ENCODE measurements at places on chromosomes 4 and X.

DNA sequence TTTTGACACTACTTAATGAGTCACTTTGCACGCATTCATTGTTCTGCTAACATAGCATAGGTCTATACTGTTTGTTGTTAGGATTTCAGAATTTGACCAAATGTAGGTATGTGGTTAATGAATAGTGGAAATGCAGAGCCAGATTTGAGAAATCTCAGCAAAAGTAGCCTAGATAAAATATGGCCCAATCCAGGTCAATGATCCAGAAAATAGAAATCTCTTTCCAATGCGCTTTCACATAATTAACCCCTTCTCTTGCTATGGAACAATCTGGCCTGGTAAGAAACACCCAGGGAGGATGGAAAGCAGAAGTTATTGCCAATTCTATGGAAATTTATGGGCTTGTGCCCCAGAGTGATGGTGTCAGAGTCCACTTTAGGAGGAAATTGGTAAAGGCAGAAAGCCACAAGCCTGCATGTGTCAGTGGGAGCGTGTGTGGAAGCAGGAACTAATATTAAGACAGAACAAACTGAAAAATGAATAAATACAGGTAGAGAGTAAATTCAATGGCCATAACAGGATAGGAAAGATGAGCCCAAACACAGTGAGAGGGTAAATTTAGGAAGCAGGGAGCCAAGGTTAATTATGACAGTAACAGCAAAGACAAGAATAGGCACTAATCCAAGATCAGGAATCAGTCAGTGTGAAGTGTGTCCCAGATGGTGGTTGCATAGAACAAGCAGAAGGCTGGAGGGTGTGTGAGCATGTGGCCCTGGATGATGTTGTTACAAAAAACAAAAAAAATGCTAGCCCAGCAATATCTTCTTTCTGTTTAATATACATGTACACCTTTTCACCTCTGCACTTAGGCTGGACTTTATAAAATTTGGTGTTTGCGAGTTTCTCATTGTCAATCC lies 102.9 kb downstream of the SYTL5 start:
- no peak for DNase-seq

- no peak for DNase-seq
Measured at GRCh38 chr4:79445371-79445781, 37.3 kb upstream of the GK2 start.

DNA sequence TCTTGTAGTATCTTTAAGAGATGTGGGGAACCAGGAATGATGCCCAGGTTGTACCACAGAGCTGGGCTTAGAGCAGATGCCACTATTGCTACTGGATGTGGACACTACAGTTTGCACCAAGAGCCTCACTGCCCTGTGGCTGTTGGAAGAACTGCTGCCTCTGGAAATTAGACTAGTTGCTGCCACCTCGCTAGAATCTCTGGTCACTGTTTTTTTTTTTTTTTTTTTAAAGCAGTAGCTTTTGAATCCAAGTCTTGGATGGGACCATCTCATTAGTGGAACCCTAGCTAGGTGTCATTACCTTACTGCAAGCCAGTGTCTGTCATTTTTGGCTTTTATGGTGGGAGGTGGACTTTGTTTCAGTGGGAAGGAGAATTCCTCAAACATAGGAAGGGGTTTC lies 105.5 kb downstream of the ARHGAP10 start:
- DNase-seq, result no peak

DNA sequence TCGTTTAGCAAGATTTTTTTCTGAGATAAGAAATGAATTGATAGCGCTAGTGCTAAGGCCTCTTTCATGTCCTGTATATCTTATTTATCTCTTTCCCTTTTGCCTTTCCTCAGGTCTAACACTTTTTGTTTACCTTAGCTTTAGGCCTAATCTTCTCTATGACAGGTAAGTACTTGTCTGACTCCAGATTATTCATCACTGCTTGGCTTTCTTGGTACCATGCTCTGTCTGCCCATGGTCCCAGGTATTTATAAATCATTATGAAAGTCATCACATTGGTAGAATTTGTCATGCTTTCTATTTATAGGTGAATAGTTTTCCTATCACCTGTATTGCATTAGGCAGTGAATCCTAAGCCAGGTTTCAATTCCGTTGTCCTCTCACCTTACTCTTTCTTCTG lies 99.5 kb upstream of the CTSO start:
- no peak for DNase-seq

DNA sequence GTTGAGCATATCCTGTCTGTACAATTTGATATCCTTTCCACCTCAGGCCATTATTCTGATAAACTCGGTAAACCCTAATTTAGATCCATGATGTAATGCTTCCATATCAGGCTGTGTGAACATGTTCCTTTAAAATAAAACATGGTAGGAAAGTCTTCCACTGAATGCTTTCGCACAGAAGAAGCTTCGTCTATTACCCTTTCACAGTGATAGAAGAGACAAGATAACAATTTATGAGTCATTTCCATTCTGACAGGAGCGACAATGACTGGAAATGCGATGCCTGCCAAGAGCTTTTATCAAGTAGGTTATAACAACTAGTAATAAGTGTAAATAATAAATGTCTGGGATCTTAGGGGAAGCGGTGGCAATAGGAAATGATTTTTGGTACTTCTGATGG lies 98.8 kb downstream of the TTC29 start:
- no peak for DNase-seq

DNA sequence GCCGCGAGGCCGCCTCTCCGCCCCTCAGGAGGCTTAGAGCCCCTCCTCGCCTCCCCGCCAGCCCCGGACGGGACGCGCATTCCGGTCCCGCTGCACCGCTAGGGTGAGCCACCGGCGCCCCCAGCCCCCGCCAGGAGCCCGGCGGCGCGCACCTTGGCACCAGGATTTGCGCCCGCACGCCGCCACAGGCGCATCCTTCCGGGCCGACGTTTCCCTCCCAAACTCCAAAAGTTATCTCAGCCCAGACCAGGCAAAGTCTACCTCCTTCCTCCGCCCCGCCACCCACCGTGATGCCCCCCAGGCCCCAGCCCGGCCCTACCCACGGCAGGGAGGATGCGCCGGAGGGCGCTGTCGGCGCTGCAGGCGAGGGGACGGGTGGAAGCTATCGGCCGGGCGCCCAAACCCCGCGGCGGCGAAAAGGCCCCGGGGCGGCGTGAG lies 538 bp downstream of the SCML2 start:
- no peak for DNase-seq

DNA sequence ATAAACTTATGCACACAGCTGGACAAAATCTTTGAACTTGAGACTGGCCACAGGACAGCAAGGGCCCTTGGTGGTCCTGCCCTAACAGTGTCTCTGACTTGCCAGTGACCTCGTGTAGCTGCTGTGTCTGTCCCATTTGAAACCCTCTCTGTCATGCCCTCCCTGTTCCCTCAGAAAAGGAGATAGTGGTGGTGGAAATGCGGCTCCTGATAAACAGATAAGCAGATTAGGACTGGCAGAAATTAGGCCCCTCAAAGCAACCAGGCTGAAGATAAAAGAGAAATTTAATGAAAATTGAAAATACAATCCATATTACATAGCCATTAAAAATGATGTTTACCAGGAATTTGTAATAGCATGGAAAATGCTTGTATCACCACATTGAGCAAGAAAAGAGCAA lies 136.6 kb upstream of the ATP6AP2 start:
- DNase-seq, result no peak

GRCh38 chrX:17977696-17978095 lies 116.6 kb upstream of the RAI2 start:
- DNase-seq, result no peak

DNA sequence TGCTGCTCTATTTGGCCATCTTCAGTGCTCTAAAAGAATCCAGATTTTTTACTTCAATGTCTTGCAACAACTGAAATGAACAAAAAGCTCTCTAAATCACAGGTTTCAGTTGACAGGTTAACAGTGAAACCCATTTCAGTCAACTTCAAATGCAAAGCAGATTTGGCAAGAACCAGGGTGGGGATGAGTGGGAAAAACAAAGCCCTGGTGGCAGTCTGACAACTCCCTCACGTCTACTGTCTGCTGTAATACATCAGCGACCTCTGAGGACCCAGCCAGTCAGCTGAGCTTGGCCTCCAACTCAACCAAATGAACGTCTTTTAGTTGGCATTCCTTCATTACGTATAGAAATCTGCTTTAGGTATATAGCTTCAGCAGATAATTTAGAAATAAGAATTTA lies 95.8 kb downstream of the COL25A1 start:
- no peak for DNase-seq

DNA sequence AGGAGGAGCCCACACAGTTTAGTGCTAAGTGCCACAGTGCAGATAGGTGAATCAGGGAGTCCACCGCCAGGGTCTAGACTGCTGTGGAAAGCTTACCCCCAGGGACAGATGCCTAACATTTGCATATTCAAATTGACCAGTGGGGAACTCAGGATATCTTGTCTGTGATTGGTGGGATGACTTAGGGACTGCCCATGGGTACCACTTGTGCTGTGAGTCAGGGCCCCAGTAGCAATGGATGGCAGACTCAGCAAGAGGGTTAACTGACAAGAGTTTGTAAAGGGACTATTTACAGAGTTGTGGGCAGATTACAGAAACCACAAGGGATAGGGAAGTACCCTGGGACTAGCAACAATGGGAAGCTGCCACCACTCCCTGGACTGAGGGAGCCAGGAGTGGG lies 282.1 kb downstream of the BCOR start:
- DNase-seq, result no peak

DNA sequence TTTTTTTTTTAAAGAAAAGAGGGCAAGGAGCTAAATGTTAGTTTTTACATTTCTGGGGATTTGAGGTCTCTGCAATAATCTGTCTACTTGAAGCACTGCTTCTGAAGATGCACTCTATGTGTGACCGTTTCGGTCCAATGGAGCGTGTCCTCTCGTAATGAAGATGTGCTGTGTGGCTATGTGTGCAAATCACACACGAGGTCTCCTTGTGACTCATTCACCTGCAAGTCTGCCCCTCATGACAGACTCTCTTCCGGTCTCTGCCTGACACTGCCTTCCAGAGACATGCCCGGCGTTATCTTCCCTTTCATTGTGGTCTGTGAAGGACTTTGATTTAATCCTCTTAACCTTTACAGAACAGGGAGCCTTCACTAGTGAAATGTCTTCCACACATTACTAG lies 84.3 kb downstream of the TRAM1L1 start:
- DNase-seq, result no peak

GRCh38 chr4:131248314-131248713 lies 1900.8 kb upstream of the PCDH10 start:
- no peak for DNase-seq

- DNase-seq, result no peak
Measured at GRCh38 chr4:168637872-168638756, 141.3 kb downstream of the PALLD start.

DNA sequence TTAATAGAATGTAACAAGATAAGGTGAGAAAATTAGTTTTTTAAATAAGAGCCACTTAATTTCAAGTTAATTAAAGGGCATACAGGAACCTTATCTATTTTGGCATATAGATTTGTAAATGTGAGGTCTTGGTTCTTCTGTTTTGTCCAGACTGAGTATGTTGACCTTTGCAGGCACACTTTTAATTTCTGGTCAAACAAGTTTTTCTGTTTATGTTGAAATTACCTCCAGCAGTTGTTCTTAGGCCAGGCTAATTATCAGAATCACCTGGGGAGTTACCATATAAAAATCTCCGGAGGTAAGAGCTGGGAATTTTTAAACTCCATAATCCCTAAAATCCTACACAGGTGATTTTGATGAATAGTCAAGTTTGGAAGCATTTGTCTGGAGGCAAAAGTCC lies 227.4 kb upstream of the ANKRD50 start:
- peak; percentile 72 for DNase-seq

DNA sequence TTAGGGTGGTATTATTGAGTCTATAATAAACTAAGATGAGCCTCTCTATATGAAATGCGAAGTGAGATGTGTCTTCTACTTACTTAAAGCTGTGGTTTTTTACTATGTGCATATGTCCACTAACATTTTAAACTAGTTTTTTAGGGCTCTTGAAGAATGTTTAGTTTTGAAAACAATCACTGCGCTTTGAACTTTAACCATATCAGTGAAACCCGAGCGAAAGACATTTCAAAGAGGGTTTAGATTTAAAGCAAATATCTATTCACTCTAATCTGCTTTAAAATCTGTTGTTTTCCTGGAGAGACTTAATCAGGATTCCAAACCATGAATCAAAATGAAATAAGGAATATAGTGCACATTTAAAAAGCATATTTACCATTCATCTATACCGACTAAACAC lies 24.8 kb upstream of the SLC7A11 start:
- DNase-seq, result no peak

DNA sequence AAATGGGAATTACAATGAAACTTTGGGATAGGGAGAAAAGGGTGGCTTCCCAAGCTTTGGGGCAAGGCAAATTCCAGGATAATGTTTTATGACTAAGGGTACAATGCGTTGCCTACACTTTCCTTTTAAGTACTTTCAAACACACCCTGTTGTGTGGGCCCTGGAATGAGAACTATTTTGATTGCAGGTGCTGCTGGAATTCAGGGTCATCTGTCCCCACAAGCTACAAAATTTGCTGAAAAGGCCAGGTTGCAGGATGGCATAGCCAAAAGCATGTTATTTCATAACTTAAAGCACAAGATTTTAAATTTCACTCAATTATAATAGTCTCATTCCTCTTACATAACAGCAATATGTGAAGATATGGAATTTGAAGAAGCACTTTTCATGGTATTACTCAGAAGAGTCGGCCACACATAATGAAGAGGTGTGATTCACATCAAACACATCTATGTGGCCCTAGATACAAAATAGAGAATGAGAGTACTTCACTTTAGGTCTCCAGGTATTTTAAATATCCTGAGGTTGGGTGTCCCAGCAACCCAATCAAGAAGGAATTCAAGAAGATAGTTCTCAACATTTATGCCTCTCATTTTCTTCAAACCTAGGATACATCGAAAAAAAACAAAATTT lies 89.3 kb downstream of the APBB2 start:
- no peak for DNase-seq

GRCh38 chr4:128854433-128854832 lies 44.9 kb downstream of the JADE1 start:
- no peak for DNase-seq

- DNase-seq, result no peak
Measured at GRCh38 chrX:133850399-133850798, 135.0 kb downstream of the GPC3 start.

DNA sequence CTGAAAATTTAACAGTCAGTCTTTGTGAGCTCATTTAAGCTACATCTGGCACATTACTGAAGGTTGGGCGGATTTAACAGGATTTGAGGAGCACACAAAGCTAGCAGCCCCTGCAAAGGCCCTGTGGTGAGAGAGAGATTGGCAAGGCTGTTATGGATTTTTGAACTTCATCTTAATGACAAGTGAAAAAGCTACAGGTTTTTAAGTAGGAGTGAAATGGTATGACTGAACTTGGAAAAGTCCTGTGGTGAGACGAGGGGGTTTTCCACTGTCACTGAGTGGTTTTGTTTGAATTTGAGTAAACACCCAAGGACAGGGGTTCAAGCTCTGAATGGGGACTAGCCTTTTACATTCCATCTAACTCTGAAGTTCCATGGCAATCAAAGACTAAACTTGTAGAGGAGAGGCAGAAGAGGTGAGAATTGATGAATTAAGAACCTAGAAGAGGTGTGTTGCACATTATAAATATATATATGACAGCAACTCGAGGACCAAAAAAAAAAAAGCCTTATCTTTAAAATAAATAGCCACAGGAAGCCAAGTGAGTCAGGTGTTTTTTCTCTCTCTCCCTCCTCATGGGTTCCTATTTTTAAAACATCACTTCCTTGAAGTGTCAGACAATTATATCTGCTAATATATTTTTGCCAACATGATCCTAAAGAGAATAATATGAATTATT lies 47.8 kb upstream of the CLNK start:
- DNase-seq, result no peak

- DNase-seq, result peak; percentile 55
Measured at GRCh38 chr4:47836641-47837093, 1.2 kb downstream of the CORIN start.

GRCh38 chr4:139279760-139280620 lies at the start of gene MGARP:
Gene MGARP, minus strand, starts transcription at chr4:139280225. Its CDS starts 67 bp downstream, at chr4:139280158.
- no peak for DNase-seq

GRCh38 chr4:94575652-94576051 lies 123.9 kb downstream of the PDLIM5 start:
- no peak for DNase-seq
